Forelimb muscle (tissue), 1 donor: ENCODE measurements at places on chromosomes 12 and 14. TPM values are rescaled to one million over a fixed set of nuclear protein-coding genes. Genes with fewer than 3 reads are reported as not detected.

FOXG1 gene
- 0.05 TPM for polyA plus RNA-seq

DNA sequence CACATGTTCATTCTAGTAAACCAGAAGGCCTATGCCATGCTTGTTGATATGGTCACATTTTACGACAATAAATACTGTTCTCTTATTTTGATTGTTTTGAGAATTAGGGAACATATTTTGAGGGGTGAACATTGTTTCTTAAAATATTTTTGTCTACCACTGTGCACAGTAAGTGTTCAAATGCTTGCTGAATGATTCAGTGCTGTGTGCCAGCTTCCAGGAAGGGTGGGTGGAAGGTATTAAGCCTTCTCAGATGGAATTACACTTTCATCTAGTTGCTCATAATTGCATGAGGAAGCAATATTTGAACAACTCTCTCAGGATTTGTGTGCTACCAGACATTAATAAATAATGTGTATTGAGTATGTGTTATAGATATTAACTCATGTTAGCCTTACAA, 15.5 kb upstream of the TMX1 start:
- no peak for DNase-seq

DNA sequence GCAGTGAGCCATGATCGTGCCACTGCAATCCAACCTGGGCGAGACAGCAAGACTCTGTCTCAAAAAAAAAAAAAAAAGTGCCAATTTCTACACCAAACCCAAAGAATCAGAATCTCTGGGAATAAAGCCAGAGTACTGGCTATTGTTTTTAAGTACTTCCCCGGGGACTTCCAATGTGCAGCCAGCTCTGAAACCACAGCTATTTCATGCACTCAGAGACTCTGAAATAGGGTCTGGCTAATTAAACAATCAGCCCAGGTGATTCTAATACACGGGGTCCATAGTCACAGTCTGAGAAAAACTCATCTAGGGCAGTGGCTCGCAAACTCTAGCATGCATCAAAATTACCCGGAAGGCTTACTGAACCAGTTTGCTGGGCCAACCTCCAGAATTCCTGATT, 56.3 kb downstream of the SIX6 start:
- no peak for DNase-seq

DNA sequence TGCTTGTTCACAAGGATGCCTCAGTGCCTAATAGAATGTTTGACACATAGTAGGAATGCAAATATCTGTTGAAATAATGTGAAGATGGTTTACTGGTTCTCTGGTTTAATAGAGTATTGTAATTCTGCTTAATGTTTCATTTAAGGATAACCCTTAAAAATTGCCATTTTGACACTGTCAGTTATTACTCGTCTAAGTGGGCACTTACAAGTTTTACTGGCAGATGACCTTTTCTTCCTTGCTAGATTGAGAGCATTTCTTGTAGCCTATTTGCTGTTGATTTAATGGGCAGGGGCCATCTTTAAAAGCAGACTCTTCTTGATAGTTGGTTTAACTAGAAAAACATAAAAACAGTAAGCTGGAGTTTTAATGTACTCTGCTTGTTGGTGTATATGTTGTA, 1.9 kb downstream of the TMEM263 start:
- no peak for DNase-seq

- DNase-seq, result no peak
These were observed 114.2 kb downstream of the DAD1 start for GRCh38 chr14:22474730-22475351.

DNA sequence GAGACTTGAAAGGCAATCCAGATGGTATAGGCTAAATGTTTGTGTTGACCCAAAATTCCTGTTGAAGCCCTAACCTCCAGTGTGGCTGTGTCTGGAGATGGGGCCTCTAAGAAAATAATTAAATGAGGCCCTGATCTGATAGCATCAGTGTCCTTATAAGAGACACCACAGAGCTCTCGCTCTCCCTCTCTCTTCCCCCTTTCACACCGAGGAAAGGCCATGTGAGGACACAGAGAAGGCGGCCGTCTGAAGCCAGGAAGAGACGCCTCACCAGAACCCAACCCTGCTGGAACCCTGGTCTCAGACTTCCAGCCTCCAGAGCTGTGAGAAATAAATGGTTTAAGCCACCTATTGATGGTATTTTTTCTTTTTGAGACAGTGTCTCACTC, 87.5 kb downstream of the SCARB1 start:
- DNase-seq, result no peak

DNA sequence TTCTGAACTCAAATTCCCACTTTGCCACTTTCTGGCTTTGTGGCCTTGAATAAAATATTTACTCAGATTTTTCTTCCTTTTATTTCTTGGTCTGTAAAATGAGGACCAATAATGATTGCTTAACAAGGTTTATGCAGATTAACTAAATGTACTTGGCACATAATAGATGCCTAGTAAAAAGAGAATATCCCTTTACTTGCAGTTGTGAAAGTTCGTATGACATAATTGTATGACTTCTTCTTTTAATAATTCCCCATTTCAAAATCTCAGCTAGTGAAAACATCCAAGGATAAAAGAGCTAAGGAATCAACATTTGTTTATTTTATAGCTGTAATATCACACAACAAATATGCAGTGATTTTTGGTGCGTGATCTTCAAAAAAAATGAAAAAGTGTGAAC, 215.6 kb upstream of the ATP2B1 start:
- DNase-seq, result no peak

DNA sequence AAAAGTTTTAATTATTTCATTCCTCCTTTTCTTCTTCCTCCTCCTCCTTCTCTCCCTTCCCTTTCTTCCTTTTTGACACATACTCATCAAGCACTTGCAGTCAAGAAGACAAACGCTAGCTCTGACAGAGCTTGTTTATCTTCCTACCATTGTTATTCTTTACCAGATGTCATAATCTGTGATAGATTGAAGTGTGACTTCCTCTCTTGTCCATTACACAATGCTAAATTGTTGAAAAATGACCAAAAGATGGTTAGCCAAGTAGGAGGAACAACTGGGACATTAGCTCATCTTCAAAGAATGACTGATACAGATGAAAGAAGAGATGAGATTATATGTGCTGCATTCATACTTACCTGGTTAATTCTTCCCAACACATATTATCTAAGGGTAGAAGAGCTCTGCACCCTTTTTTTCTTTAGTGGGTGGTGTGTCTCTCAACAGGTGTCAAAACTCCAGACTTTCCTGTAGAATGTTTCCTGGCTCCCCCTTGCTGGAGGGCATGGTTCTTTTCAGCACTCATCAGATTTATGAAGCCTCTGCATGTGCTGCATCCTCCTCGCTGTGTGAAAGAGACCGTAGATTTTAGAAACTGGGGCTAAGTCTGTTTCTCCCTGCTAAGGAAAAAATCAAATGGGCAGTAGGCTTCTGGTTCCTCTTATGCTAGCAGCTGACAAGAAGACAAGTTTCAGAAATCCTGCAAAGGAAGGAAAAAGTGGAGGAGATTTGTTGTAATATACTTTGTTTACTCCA, 147.1 kb downstream of the TMX1 start:
- no peak for DNase-seq

- DNase-seq, result no peak
These were observed 39.1 kb downstream of the TSPAN11 start for GRCh38 chr12:30965613-30965985.

GRCh38 chr14:61719344-61720293, 24.3 kb downstream of the HIF1A start:
- no peak for DNase-seq

GRCh38 chr14:32419429-32419828, 90.3 kb downstream of the AKAP6 start:
- DNase-seq, result no peak
